Pons (tissue), 1 donor: ENCODE measurements at places on chromosomes 16 and 17.

DNA sequence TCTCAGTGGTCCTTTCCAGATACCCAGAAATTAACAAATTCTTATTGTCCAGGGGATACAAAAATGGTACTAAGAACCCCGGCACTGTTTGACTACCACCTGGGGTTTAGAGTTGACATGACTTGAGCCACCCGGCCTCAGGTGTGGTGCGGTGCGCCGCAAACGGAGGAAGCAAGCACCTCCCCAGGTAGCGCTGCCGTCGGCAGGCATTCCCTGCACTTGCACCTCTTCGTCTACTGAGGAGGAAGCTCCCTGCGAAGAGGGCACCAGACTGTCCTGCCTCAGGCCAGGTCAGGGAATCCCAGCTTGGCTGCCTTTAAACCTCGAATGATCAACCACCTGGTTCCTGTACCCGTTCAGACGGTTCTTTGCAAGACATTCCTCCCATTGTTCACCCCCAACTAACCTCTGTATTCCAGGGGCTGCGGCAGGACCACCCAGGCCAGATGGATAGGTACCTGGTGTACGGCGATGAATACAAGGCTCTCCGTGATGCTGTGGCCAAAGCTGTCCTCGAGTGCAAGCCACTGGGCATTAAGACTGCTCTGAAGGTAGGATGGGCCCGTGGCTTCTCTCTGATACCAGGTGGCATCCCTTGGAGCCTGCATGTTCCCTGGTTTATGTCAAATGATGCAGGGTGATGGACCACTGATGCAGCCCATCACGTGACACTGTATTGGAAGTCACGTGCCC is 40.8 kb upstream of the ENDOV start:
- DNase-seq: no peak

DNA sequence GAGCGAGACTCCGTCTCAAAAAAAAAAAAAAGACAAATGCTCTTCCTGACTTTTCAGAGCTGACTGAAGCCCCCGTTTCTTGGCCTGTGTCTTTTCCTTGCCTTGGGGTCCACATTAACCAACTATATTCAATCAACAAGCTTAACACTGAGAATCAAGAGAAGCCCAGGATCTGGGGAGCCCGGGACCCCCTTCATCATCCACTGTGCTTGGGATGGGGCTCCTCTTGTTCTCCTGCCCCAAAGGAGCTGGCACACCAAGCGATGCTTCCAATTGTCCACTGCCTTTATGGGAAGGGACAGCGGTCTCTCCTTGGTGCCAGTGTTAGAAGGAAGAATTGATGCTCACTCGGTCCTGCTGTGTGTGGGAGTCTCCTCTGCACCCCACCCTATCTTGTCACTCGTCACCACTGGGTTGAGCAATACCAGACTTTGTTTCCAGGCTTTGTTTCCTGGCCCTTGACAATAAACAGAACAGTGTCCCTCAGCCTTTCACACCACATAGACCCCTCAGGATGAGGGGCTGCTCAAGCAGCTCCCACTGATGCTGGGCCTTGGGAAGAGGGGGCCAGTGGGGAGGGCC is 146.7 kb downstream of the KCNJ12 start:
- no peak for DNase-seq

DNA sequence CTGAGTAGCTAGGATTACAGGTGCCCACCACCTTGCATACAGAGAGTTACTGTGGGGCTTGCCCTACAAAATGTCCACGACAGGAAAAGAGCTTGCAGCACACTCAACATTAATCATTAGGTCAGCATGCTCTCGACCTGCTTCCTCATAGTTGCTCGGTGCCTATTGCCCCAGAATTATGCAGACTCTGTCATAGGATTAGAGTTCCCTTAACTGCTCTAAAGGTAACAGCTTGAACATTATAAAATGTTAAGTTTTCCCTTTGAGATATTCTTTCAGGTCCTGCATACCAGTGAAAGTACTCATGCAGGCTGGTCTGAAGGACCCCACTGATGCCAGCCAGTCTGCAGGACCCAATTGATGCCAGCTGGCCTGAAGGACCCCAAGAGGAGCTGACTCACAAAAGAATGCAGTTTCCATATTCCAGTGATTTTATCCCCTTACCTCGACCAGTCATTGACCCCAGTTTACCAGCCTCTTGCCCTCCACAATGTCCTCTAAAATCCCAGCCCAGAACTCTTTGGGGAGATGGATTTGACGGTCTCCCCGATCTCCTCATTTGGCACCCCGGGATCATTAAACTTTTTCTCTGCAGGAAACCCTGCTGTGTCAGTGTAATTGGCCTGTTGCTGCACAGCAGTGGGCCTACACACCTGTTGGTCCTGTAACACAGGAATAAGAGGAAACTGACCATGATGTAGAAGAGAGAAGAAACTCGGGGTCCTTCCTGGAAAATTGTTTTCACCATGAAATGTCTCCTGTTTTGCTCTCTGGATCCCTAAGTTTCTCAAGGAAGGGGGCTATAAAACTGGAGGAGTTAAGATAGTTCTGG is 10.6 kb downstream of the ICAM2 start:
- no peak for DNase-seq

DNA sequence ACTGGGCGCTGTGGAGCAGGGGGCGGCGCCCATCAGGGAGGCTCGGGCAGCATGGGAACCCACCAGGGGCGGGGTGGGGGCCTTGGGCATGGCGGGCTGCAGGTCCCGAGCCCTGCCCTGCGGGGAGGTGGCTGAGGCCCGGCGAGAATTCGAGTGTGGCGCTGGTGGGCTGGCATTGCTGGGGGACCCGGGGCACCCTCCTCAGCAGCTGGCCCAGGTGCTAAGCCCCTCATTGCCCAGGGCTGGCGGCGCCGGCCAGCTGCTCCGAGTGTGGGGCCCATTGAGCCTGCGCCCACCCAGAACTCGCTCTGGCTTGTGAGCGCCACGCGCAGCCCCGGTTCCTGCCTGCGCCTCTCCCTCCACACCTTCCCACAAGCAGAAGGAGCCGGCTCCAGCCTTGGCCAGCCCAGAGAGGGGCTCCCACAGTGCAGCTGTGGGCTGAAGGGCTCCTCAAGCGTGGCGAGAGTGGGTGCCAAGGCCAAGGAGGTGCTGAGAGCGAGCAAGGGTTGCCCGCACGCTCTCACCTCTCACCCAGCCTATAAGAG is 5.9 kb downstream of the ALDH3A2 start:
- DNase-seq: no peak

GRCh38 chr16:81891736-81892364 is 112.8 kb downstream of the PLCG2 start:
- DNase-seq: no peak
